ENCODE measurements at places on chromosomes 5 and 9. TPM values are rescaled to one million over a fixed set of nuclear protein-coding genes. Genes with fewer than 3 reads are reported as not detected.

SEMA5A gene
- total RNA-seq: not detected

GRM6 gene
- not detected for total RNA-seq

KIAA1958 gene
- total RNA-seq: 15.3 TPM

SARDH gene
- total RNA-seq: 5.6 TPM

KIAA0825 gene
- total RNA-seq: 0.54 TPM

KDM3B gene
- 41.6 TPM for total RNA-seq

ADAMTS19 gene
- not detected for total RNA-seq

PCA3 gene
- total RNA-seq: not detected

OR1Q1 gene
- total RNA-seq: not detected

LCN1 gene
- not detected for total RNA-seq

GRCh38 chr5:156329171-156329611 lies 2.2 kb downstream of the SGCD start:
- no peak overlapping the region for H3K27ac ChIP-seq
- H3K4me1 ChIP-seq: no peaks in the 10 kb centered on the region
- H3K27me3 ChIP-seq: peaks cover 18% of the 10 kb centered on the region
- no peak overlapping the region for H3K4me3 ChIP-seq

GRCh38 chr5:99437986-99438385 lies 509.2 kb upstream of the CHD1 start:
- no peaks in the 10 kb centered on the region for H3K36me3 ChIP-seq
- no peaks in the 10 kb centered on the region for H3K4me1 ChIP-seq
- no peak overlapping the region for H3K27ac ChIP-seq
- DNase-seq: no peak

DNA sequence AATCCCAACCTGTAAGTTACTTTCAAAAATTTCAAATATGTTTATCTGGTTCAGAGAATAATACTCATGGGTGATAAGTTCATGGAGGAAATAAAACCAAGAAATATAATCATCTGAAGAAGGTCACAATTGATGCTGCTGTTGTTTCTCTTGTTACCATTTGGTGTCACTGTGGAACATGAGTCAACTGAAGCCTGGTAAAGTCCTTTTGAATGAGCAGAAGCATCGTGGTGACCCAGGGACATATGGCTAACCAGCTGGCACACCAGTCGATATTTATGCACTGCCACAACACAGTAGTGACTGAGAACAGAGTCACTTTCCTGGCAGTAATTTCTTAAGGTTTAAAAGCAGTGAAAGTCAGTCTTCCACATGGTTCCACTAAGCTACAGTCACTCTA lies 612.9 kb upstream of the TLE4 start:
- no peaks in the 10 kb centered on the region for H3K27me3 ChIP-seq
- H3K4me1 ChIP-seq: no peaks in the 10 kb centered on the region
- no peak overlapping the region for H3K4me3 ChIP-seq
- H3K36me3 ChIP-seq: no peaks in the 10 kb centered on the region
- DNase-seq: no peak

- no peak overlapping the region for H3K27ac ChIP-seq
- peaks cover 2% of the 10 kb centered on the region for H3K4me1 ChIP-seq
- DNase-seq: no peak
- peaks cover 4% of the 10 kb centered on the region for H3K27me3 ChIP-seq
- H3K4me3 ChIP-seq: no peak overlapping the region
Observed at GRCh38 chr9:18238752-18239447, 235.1 kb upstream of the ADAMTSL1 start.

DNA sequence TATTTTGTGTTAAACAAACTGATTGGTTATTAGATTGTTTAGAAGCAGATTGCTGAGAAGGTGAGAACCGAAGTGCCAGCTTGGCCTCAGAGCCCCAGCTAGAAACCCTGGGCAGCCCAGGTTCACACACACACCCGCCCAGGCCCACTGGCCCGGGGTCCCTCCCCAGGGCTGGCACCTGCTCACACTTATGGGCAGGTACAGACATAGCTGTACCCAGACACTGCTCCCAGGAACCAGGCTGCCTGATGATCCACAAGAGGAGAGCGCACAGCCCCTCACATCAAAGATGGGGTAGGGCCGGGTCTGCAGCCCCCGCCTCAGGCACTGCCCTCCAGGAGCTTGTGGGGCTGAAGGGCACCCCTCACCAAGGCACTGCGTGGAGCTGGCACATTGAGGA lies 33.2 kb downstream of the HK3 start:
- H3K27ac ChIP-seq: no peak overlapping the region
- no peaks in the 10 kb centered on the region for H3K4me1 ChIP-seq
- no peak for DNase-seq
- no peak overlapping the region for H3K4me3 ChIP-seq
- no peaks in the 10 kb centered on the region for H3K36me3 ChIP-seq
- H3K27me3 ChIP-seq: peaks cover 34% of the 10 kb centered on the region

- no peaks in the 10 kb centered on the region for H3K4me1 ChIP-seq
- H3K27ac ChIP-seq: no peak overlapping the region
- peaks cover 10% of the 10 kb centered on the region for H3K27me3 ChIP-seq
- DNase-seq: no peak
- H3K4me3 ChIP-seq: no peak overlapping the region
Observed at GRCh38 chr9:68629042-68629441, 76.0 kb upstream of the PIP5K1B start.

- no peak overlapping the region for H3K4me3 ChIP-seq
- H3K27me3 ChIP-seq: no peaks in the 10 kb centered on the region
- no peaks in the 10 kb centered on the region for H3K4me1 ChIP-seq
Observed at GRCh38 chr5:6652025-6652424, 18.8 kb downstream of the SRD5A1 start.

DNA sequence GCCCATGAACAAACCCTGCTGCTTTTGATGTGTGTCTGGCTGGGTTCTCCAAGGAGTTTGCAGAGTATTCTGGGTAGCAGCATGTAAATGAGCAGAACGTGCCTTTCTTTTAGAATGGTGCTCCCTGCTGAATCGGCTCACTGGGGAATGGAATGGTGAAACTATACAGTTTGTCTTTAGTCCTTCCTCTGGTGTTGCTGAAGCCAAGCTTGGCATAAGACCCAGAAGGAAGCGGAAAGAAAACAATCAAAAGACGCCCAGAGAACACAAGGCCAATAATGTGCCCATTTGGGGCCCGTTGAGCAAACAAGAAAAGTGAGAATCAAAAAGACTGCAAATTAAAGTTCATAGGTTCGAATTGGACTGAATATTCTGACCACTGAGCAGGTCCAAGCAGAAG lies 60.1 kb downstream of the MVB12B start:
- H3K27ac ChIP-seq: no peak overlapping the region
- no peaks in the 10 kb centered on the region for H3K27me3 ChIP-seq
- H3K36me3 ChIP-seq: no peaks in the 10 kb centered on the region
- no peak overlapping the region for H3K4me3 ChIP-seq
- H3K4me1 ChIP-seq: peaks cover 9% of the 10 kb centered on the region

DNA sequence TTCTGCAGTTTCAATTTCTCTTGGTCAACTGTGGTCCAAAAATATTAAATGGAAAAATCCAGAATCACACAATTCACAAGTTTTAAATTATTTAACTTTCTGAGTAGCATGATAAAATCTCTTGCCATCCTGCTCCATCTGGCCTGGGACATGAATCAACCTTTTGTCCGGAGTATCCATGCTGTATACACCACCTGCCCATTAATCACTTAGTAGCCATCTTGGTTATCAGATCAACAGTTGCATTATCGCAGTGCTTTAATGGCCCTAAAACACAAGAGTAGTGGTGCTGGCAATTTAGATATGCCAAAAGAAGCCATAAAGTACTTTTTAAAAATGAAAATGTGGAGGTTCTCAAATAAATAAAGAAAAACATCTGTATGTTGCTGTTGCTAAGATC lies 25.3 kb downstream of the EFCAB9 start:
- peaks cover 49% of the 10 kb centered on the region for H3K36me3 ChIP-seq
- H3K4me1 ChIP-seq: peaks cover 13% of the 10 kb centered on the region
- no peaks in the 10 kb centered on the region for H3K27me3 ChIP-seq
- H3K4me3 ChIP-seq: no peak overlapping the region
- H3K27ac ChIP-seq: no peak overlapping the region
- DNase-seq: no peak

GRCh38 chr5:125186911-125187375 lies 440.5 kb upstream of the ZNF608 start:
- H3K36me3 ChIP-seq: no peaks in the 10 kb centered on the region
- H3K4me1 ChIP-seq: no peaks in the 10 kb centered on the region
- H3K27me3 ChIP-seq: no peaks in the 10 kb centered on the region
- H3K4me3 ChIP-seq: no peak overlapping the region

DNA sequence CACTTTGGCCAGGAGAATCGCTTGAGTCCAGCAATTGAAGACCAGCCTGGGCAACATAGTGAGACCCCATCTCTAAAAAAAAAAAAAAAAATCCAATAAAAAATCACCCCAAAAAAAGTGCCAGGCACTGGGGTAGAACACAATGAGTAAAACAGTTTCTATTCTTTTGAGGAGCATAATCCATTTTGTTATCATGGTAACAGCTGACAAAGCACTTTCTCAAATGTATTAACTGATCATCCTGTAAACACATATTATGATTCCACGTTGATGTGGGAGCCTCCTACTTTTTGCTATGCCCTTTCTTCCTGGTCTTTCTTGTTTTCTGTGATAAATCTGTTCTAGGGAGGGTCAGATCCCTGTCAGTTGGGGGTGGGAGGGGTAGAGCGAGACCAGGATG lies 20.7 kb upstream of the FAM13B start:
- no peak for DNase-seq
- peaks cover 2% of the 10 kb centered on the region for H3K4me1 ChIP-seq
- no peaks in the 10 kb centered on the region for H3K36me3 ChIP-seq
- no peak overlapping the region for H3K4me3 ChIP-seq

GRCh38 chr5:109695005-109695926 lies 5.5 kb downstream of the MAN2A1 start:
- peaks cover 28% of the 10 kb centered on the region for H3K36me3 ChIP-seq
- peak overlapping the region; percentile 33 for H3K4me3 ChIP-seq
- H3K27me3 ChIP-seq: no peaks in the 10 kb centered on the region
- peak overlapping the region; percentile 80 for H3K27ac ChIP-seq

GRCh38 chr9:86096386-86096785 lies 3.0 kb downstream of the GOLM1 start:
- no peaks in the 10 kb centered on the region for H3K36me3 ChIP-seq
- H3K27ac ChIP-seq: no peak overlapping the region
- no peak overlapping the region for H3K4me3 ChIP-seq
- no peak for DNase-seq
- peaks cover 31% of the 10 kb centered on the region for H3K27me3 ChIP-seq

GRCh38 chr5:6202149-6202967 lies 176.0 kb downstream of the MED10 start:
- H3K4me3 ChIP-seq: no peak overlapping the region
- no peaks in the 10 kb centered on the region for H3K4me1 ChIP-seq
- no peak overlapping the region for H3K27ac ChIP-seq
- peaks cover 2% of the 10 kb centered on the region for H3K27me3 ChIP-seq
- DNase-seq: peak; percentile 12

GRCh38 chr5:143898381-143898780 lies 86.4 kb downstream of the HMHB1 start:
- no peaks in the 10 kb centered on the region for H3K36me3 ChIP-seq
- no peak overlapping the region for H3K4me3 ChIP-seq
- peak overlapping the region; percentile 22 for H3K27ac ChIP-seq
- H3K27me3 ChIP-seq: no peaks in the 10 kb centered on the region
- H3K4me1 ChIP-seq: peaks cover 31% of the 10 kb centered on the region

- no peak overlapping the region for H3K4me3 ChIP-seq
- no peaks in the 10 kb centered on the region for H3K36me3 ChIP-seq
- no peak overlapping the region for H3K27ac ChIP-seq
Observed at GRCh38 chr9:37667706-37668105, 17.0 kb downstream of the FRMPD1 start.

DNA sequence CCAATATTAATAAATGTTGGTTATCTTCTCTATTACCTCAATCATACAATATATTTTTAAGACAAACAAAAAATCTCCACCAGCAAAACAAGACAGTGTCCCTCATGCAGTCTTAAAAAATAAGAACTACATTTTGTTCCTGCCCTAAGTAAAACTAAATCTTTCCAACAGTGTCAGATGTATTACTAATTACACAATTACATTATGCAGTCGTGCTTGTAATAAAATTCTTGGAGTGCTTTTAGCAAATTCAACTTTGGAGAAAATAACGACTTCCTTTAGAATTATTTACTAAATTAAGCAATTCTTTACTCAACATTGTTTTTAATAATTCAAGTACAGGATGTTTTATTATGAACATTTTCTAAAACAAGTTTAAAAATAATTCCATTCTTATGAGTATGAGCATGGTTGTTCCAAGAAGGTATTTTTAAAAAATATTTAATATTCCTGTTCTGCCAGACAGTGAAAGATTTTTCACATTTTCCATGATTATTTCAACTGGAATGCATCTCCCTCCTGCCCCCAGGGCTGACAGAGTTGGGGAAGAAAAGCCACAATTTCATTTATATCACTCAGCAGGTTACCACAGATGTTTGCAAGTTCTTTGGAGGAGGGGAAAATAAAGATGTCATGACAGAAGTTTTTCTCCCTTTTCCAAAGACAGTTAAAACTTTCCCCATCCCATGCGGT lies 137.9 kb downstream of the FAM114A2 start:
- no peaks in the 10 kb centered on the region for H3K4me1 ChIP-seq
- H3K27me3 ChIP-seq: no peaks in the 10 kb centered on the region
- H3K27ac ChIP-seq: no peak overlapping the region
- no peaks in the 10 kb centered on the region for H3K36me3 ChIP-seq
- DNase-seq: no peak

GRCh38 chr9:86705490-86705889 lies 241.8 kb downstream of the GAS1 start:
- H3K27me3 ChIP-seq: peaks cover 3% of the 10 kb centered on the region
- H3K4me3 ChIP-seq: no peak overlapping the region
- H3K27ac ChIP-seq: no peak overlapping the region
- DNase-seq: no peak

- no peaks in the 10 kb centered on the region for H3K36me3 ChIP-seq
- no peak overlapping the region for H3K27ac ChIP-seq
- DNase-seq: no peak
- no peaks in the 10 kb centered on the region for H3K4me1 ChIP-seq
- H3K4me3 ChIP-seq: no peak overlapping the region
Observed at GRCh38 chr5:107601076-107601475, 69.7 kb downstream of the EFNA5 start.

- no peaks in the 10 kb centered on the region for H3K27me3 ChIP-seq
- no peaks in the 10 kb centered on the region for H3K36me3 ChIP-seq
- H3K27ac ChIP-seq: no peak overlapping the region
- DNase-seq: no peak
Observed at GRCh38 chr5:155504606-155505005, 491.1 kb downstream of the KIF4B start.
